CD4-positive, alpha-beta T cell (primary cell): ENCODE measurements at places on chromosomes 13 and 19.

DNA sequence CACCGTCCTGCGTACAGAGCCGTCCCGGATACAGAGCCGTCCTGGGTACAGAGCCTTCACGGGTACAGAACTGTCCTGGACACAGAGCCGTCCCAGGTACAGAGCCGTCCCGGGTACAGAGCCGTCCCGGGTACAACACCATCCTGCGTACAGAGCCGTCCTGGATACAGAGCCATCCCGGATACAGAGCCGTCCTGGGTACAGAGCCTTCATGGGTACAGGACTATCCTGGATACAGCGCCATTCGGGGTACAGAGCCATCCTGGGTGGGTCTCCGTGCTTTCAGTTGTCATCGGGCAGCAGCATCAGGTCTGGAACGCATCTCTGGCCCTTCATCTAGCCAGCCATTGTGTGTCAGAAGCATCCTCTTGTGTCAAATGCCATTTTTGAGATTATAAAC is 222.3 kb upstream of the SOX1 start:
- H3K4me3 ChIP-seq, result no peak overlapping the region
- DNase-seq, result no peak
- no peaks in the 10 kb centered on the region for H3K27me3 ChIP-seq

GRCh38 chr19:37304190-37304883 is 66.6 kb upstream of the ZNF527 start:
- H3K27ac ChIP-seq, result no peak overlapping the region
- no peaks in the 10 kb centered on the region for H3K36me3 ChIP-seq
- H3K27me3 ChIP-seq, result no peaks in the 10 kb centered on the region
- H3K4me3 ChIP-seq, result peak overlapping the region; percentile 25

- H3K4me1 ChIP-seq, result no peaks in the 10 kb centered on the region
- H3K27ac ChIP-seq, result no peak overlapping the region
- H3K27me3 ChIP-seq, result peaks cover 32% of the 10 kb centered on the region
- no peaks in the 10 kb centered on the region for H3K36me3 ChIP-seq
- H3K4me3 ChIP-seq, result no peak overlapping the region
Measured at GRCh38 chr19:51565583-51565982, 5.5 kb upstream of the ZNF175 start.

- H3K36me3 ChIP-seq, result no peaks in the 10 kb centered on the region
- H3K27ac ChIP-seq, result no peak overlapping the region
- DNase-seq, result no peak
- H3K4me1 ChIP-seq, result peaks cover 8% of the 10 kb centered on the region
Measured at GRCh38 chr19:38234615-38235014, 10.6 kb upstream of the DPF1 start.

DNA sequence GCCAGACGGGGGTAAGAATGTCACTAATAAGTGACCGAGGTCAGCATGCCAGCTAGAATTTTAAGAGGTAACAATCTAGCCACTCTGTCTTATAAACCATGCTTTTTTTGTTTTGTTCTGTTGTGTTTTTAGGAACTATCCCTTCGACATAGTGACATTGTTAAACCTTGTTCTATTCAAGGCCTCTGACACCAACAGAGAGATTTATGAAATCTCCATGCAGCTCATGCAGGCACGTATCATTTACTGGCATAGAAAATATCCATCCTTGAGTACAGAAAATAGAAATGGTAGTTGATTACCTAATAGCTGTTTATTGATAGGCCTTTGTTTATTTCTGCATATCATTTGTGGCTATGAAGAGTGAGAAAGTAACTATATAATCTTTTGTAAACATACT is 113.4 kb downstream of the ZAR1L start:
- peaks cover 10% of the 10 kb centered on the region for H3K36me3 ChIP-seq
- H3K4me1 ChIP-seq, result no peaks in the 10 kb centered on the region
- DNase-seq, result no peak

DNA sequence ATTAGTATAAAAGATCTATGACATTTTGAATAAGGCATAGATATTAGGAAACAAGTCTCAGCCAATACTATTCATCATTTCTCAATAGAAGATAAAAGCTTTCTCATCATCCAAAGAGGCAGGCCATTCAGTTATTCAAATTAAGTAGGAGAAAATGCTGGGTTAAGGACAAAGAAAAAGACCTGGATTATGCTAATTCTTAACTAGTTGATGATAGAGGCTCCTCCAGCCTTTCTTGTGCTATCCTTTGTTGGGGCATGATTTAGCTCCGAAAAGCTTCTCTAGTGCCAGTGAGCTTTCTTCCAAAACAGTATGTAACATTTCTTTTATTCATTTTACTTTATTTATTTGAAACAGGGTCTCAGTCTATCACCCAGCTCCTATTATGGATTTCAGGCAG is 223.0 kb downstream of the DCLK1 start:
- H3K27me3 ChIP-seq, result no peaks in the 10 kb centered on the region
- no peaks in the 10 kb centered on the region for H3K36me3 ChIP-seq
- DNase-seq, result no peak
- no peak overlapping the region for H3K27ac ChIP-seq

- no peaks in the 10 kb centered on the region for H3K27me3 ChIP-seq
- no peaks in the 10 kb centered on the region for H3K36me3 ChIP-seq
- peaks cover 16% of the 10 kb centered on the region for H3K4me1 ChIP-seq
- no peak for DNase-seq
- peak overlapping the region; percentile 33 for H3K27ac ChIP-seq
Measured at GRCh38 chr13:40666933-40667621, 636 bp upstream of the FOXO1 start.

- no peak overlapping the region for H3K27ac ChIP-seq
- no peaks in the 10 kb centered on the region for H3K27me3 ChIP-seq
- no peaks in the 10 kb centered on the region for H3K36me3 ChIP-seq
- no peak overlapping the region for H3K4me3 ChIP-seq
- no peak for DNase-seq
Measured at GRCh38 chr13:44404261-44405132, 30.9 kb downstream of the SERP2 start.

GRCh38 chr19:35042056-35042730 is 672 bp downstream of the HPN start:
- no peak for DNase-seq
- H3K4me1 ChIP-seq, result peaks cover 50% of the 10 kb centered on the region
- no peaks in the 10 kb centered on the region for H3K36me3 ChIP-seq
- no peak overlapping the region for H3K4me3 ChIP-seq
- H3K27ac ChIP-seq, result no peak overlapping the region
- H3K27me3 ChIP-seq, result no peaks in the 10 kb centered on the region

DNA sequence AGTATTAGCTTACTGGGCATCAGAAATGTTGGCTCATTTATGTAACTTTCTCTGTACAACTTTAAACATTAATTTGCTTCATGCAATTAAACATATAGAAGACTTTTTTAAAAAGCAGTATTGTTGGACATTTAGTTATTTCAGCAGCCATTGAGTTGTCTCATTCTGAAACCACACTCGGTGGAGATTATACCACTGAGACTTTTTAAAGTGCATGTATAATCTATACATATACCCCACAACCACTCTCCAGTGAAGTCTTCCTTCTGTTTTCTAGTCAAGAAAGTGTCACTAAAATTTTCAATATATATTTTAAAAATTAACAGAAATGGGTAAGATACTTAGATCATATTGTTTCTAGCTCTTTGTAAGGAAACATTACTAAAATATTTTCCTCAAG is 15.5 kb downstream of the SETDB2 start:
- H3K36me3 ChIP-seq, result peaks cover 46% of the 10 kb centered on the region
- no peak for DNase-seq
- H3K27ac ChIP-seq, result no peak overlapping the region
- no peaks in the 10 kb centered on the region for H3K4me1 ChIP-seq
- H3K27me3 ChIP-seq, result no peaks in the 10 kb centered on the region

- no peaks in the 10 kb centered on the region for H3K4me1 ChIP-seq
- H3K27me3 ChIP-seq, result no peaks in the 10 kb centered on the region
Measured at GRCh38 chr13:76769271-76769791, 116.9 kb downstream of the KCTD12 start.

DNA sequence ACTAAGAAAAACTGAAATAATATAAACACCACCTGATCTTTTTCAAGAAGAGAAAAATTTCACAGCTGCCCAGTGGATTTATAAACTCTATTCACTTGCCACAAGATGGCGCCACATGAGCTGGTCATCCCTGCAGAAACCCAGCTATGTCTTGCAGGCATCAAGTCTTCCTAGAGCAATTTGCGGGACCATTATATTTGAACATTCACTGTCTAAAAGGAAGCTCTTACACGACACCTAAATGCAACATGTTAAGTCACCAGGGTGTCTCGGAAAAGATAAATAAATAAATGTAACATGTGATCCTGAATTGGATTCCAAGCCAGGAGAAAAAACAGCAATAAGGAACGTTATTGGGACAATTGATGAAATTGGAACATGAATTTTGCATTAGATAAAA is 20.3 kb upstream of the AKT2 start:
- H3K36me3 ChIP-seq, result no peaks in the 10 kb centered on the region
- no peak overlapping the region for H3K27ac ChIP-seq
- no peaks in the 10 kb centered on the region for H3K4me1 ChIP-seq
- H3K27me3 ChIP-seq, result no peaks in the 10 kb centered on the region
- peak; percentile 73 for DNase-seq

- no peaks in the 10 kb centered on the region for H3K27me3 ChIP-seq
- no peaks in the 10 kb centered on the region for H3K4me1 ChIP-seq
- H3K4me3 ChIP-seq, result no peak overlapping the region
- no peak for DNase-seq
- H3K36me3 ChIP-seq, result no peaks in the 10 kb centered on the region
- no peak overlapping the region for H3K27ac ChIP-seq
Measured at GRCh38 chr13:38804536-38804935, 117.7 kb downstream of the FREM2 start.

GRCh38 chr19:16778796-16779411 is 50.3 kb upstream of the SIN3B start:
- no peak overlapping the region for H3K27ac ChIP-seq
- H3K4me3 ChIP-seq, result no peak overlapping the region
- H3K4me1 ChIP-seq, result no peaks in the 10 kb centered on the region
- no peaks in the 10 kb centered on the region for H3K36me3 ChIP-seq

GRCh38 chr13:38758277-38758676 is 71.4 kb downstream of the FREM2 start:
- no peaks in the 10 kb centered on the region for H3K4me1 ChIP-seq
- no peaks in the 10 kb centered on the region for H3K36me3 ChIP-seq
- no peak for DNase-seq

DNA sequence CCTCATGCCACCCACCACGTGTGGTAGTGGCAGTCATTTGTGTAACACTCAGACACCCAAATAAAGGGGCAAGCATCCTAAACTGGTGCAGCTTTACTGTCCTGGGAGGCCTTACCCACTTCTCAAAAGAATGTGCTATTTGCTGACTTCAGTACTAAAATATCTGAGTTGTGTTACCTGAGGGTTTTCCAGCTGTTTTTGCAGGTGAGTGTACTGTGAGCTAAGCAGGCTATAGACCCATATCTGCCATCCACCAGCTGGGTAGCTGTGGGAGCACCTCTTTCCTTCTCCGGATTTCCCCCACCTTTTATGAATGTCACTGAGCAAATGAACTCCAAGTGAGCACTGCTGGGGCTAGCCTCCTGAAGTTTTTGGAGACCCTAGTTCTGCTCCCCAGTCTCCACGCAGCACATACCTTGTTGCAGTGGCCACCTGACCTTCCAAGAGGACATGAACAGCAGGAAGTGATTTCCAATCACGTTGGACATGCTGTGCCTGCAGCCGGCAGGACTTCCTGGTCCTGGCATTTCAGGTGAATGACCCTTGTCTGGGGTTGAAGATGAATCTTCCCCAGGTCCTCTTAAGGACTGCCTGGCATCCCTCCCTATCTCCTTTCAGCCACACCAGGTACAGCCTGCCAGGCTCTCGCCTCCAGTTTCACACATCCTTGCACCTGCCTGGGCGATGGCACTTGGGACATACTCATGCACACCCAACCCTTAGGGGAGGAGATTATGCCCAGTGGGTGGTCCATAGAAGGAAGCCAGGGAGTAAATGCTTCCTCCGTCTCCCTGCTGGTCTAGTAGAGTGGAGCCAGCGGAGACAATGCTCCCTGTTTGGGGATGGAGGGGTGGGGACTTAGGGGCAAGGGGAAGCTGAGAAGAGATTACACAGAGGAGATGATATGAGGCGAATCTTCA is 109.5 kb upstream of the SPATA13 start:
- H3K4me1 ChIP-seq, result no peaks in the 10 kb centered on the region
- no peaks in the 10 kb centered on the region for H3K36me3 ChIP-seq
- H3K4me3 ChIP-seq, result no peak overlapping the region
- DNase-seq, result no peak

DNA sequence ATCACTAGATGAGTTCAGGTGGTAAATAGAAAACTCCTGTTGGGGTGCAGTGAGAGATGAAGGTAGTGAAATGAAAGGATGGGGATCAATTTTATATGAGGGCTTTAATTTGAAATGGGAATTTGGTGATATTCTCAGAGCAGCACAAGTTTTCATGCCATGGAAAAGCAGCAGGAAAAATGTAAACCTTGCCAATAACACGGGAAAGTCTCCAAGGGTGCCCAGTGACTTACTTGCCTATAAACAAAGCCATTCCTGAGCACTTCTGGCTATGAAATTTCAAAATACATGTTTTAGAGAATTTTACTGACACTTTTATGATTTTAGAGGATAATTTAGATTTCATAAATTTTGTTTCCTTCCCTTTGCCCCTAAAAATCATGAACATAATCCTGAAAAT is 16.4 kb upstream of the FLT3 start:
- H3K4me1 ChIP-seq, result no peaks in the 10 kb centered on the region
- no peaks in the 10 kb centered on the region for H3K27me3 ChIP-seq
- H3K4me3 ChIP-seq, result no peak overlapping the region
- no peak for DNase-seq
- no peak overlapping the region for H3K27ac ChIP-seq
- no peaks in the 10 kb centered on the region for H3K36me3 ChIP-seq
